Posterior cingulate gyrus (tissue), 11 donors: ENCODE measurements at places on chromosomes 4 and X.

DNA sequence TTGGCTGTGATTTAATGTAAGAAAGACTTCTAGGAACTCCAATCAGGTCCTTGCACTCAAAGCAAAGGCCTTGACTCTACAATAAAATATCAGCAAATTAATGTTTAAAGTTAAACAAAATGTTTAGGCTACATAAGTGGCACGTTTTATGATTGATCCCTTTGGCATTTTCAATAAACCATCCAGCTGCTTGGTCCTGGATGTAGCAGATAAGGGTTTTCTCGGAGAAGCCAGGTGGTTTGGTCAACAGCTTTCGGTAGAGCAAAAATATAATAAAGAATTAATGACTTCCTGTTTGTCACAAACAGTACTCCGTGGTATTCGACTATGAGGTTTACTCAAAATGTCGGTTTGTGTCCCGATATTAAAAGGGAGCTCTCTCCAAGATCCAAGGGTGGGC lies 95.8 kb downstream of the GEMIN8 start:
- DNase-seq = no peak

- no peak for DNase-seq
These were observed 19.1 kb upstream of the ZXDA start for GRCh38 chrX:57929373-57929772.

- no peak for DNase-seq
These were observed 228.1 kb downstream of the FBXO8 start for GRCh38 chr4:174055344-174055743.

- DNase-seq = peak; percentile 91
These were observed 421 bp downstream of the MECP2 start for GRCh38 chrX:154097003-154097588.

DNA sequence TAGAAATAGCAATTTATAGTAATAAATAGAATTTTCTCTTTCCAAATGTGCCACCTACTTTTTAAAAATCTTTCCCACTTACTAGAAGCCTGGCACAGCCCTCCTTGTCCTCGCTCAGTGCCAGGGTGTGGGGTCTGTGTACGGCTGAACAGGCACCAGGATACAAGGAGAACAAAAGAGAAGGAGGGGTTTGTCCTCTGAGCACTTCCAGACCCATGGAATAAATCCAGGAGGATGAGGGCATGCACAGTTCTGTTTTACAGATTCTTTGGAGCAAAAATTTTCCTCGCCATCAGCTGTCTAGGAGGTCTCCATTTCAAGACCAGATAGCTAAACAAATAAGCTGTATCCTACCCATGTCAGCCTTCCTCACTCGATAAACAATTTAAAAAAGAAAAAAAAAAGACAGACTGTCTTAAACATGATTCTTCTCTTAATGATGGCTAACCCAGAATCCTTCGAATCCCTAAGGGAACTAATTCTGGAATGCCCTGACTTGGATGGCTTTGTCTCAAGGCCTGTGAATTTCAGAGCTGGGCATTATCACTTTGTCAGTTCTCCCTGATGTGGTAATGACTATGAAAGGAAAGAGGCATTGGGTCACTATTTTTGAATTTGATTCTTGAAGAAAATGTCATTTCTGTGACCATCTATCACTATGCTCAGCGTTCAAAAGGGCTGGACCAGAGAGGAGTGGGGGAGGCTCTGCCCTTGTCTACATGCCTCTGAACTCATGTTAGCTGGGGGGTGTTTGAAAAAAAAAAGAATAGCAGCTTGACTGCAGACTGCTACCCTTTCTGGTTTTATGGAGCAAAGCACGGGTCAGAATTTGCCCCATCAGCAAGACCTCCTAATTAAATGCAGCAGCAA lies 151.0 kb downstream of the DCTD start:
- DNase-seq = no peak

DNA sequence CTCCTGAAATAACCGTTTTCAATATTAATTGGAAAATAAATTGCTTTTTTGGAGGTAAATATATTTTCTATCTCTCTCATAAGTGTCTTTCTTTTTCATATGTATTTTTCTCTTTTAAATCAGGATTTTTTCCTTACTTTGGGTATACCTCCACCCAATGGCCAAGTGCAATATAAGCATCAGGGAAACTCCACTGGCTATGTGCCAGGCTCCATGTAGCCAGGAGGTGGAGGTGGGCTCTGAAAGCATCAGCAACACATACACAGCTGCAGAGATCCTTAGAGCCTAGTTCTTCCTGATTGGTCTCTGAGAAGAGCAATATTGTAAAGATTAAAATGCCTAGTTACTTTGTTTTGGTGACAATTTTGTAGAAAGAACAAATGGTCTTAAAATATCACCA lies 3.4 kb downstream of the GABRA2 start:
- DNase-seq = no peak
